ENCODE measurements at places on chromosomes 7 and 10. TPM values are rescaled to one million over a fixed set of nuclear protein-coding genes. Genes with fewer than 3 reads are reported as not detected.

GRCh38 chr7:105387508-105388355 is 989 bp downstream of the SRPK2 start:
- H3K27ac ChIP-seq = no peak overlapping the region
- H3K4me1 ChIP-seq = no peaks in the 10 kb centered on the region
- no peaks in the 10 kb centered on the region for H3K27me3 ChIP-seq
- DNase-seq = peak; percentile 72

C7orf57 gene
- total RNA-seq = 0.63 TPM

DNA sequence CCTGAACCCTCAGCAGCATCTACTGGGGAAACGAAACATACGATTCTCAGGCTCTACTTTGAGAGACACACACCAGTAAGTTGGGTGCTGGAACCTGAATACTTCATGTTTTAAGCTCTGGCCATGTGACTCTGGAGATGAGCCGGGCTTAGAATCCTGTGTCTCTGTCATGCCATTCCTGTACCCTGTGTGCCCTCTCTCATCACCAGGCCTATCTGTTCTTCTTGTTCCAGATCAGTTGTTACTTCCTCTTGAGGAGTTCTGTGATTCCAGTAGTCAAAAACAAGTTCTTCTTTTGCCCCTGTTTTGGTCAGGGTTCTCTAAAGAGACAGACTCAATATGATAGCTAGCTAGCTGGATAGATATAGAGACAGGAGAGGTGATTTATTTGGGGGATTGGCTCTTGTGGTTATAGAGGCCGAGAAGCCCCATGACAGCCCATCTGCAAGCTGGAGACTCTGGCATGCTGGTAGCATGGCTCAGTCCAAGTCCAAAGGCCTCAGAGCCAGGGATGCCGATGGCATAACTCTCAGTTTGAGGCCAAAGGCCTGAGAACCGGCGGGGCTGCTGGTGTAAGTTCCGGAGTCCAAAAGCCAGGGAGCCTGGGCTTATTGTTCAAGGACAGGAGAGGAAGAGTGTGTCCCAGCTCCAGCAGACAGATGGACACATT is 54.3 kb downstream of the CHN2 start:
- H3K4me3 ChIP-seq = no peak overlapping the region
- H3K27me3 ChIP-seq = no peaks in the 10 kb centered on the region
- H3K27ac ChIP-seq = peak overlapping the region; percentile 53
- no peaks in the 10 kb centered on the region for H3K36me3 ChIP-seq
- DNase-seq = no peak

- DNase-seq = no peak
- H3K27me3 ChIP-seq = no peaks in the 10 kb centered on the region
- no peak overlapping the region for H3K27ac ChIP-seq
Observed at GRCh38 chr7:36367561-36368077, 22.0 kb upstream of the ANLN start.

DNA sequence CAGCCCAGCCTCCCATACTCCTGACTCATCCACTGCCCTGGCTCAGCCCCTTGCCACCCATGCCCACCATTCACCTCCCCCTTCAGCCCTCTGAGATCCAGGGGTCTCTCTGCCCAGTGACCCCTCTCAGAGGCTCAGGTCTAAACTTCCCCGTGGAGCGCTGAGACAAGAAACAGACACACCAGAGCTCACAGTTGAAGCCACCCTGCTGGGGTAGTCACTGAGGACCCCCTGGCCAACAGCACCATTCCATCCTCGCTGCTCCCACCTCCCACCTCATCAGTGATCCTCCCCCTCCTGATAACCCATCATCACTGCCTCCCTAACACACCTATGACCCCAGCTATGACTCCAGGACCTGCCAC is 100.7 kb downstream of the GRID1 start:
- H3K27me3 ChIP-seq = peaks cover 2% of the 10 kb centered on the region
- DNase-seq = no peak
- no peak overlapping the region for H3K27ac ChIP-seq

DNA sequence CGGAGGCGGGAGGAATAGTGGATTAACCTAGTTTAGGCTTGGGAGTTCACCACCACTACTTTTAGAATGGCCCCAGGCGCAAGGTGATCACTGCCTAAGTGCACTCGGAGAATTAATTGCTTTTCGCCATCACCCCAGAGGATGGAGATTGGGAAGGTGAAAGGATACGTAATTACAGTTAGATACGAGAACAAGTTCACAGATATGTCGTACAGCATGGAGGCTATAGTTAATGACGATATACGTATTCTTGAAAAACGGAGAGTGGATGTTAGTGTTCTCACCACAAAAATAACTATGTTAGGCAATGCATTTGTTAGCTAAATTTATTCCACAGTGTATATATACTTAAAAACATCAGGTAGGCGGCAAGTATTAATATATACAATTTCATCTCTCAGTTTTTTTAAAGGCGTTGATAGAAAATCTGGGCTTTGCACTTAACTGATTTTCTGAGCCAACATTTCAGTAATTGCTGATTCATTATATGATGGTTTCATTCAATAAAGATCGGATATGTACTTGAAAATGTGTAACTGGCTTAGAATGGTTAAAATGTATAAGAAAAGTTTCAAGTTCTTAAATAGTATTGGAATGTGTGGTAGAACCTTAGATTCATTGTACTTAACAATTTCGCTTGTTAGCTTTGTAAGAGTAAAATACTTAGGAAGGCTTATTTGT is 683 bp downstream of the CDC123 start:
- H3K27ac ChIP-seq = no peak overlapping the region
- H3K36me3 ChIP-seq = no peaks in the 10 kb centered on the region
- no peaks in the 10 kb centered on the region for H3K27me3 ChIP-seq
- no peaks in the 10 kb centered on the region for H3K4me1 ChIP-seq
- peak overlapping the region; percentile 100 for H3K4me3 ChIP-seq

- H3K27me3 ChIP-seq = no peaks in the 10 kb centered on the region
- no peaks in the 10 kb centered on the region for H3K36me3 ChIP-seq
- H3K27ac ChIP-seq = no peak overlapping the region
Observed at GRCh38 chr7:74216361-74216761, 6.6 kb downstream of the LAT2 start.

Measured in kidney (tissue), 22 donors.